ENCODE measurements at places on chromosomes 1 and 21.
A peak's percentile ranks its signal among the peaks of the same experiment; 100 is the strongest.

- peaks cover 20% of the 10 kb centered on the region for H3K36me3 ChIP-seq
- no peak for DNase-seq
- H3K27ac ChIP-seq = peak overlapping the region; percentile 21
- H3K4me3 ChIP-seq = no peak overlapping the region
These were observed 37.2 kb upstream of the SH3D21 start for GRCh38 chr1:36268981-36269380.

GRCh38 chr1:201265756-201266155 lies 17.6 kb upstream of the PKP1 start:
- no peaks in the 10 kb centered on the region for H3K4me1 ChIP-seq
- no peak overlapping the region for H3K27ac ChIP-seq
- H3K36me3 ChIP-seq = no peaks in the 10 kb centered on the region
- no peak overlapping the region for H3K4me3 ChIP-seq
- H3K27me3 ChIP-seq = no peaks in the 10 kb centered on the region

GRCh38 chr1:19775317-19775716 lies 24.4 kb downstream of the TMCO4 start:
- DNase-seq = no peak
- no peak overlapping the region for H3K27ac ChIP-seq
- H3K27me3 ChIP-seq = no peaks in the 10 kb centered on the region
- no peak overlapping the region for H3K4me3 ChIP-seq

DNA sequence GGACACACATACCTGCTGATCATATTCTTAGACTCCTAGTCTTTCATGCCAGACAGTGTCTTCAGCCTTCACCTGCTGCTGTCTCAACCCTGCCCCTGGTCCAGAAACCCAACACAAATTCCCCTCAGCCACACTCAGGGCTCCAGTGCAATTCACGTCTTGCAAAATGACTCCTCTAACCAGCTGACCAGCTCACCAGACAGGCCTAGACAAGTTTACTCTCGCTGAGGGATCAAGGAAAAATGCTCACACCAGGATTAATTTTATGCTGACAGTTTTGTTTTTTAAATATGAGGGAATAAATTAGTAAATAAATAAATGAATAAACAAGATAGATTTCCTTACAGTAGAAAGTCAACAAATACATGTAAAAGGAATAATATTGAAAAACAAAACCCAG lies 28.5 kb downstream of the CCDC185 start:
- H3K4me1 ChIP-seq = peaks cover 10% of the 10 kb centered on the region
- no peak for DNase-seq
- H3K4me3 ChIP-seq = no peak overlapping the region
- H3K27ac ChIP-seq = no peak overlapping the region
- no peaks in the 10 kb centered on the region for H3K36me3 ChIP-seq
- H3K27me3 ChIP-seq = no peaks in the 10 kb centered on the region

DNA sequence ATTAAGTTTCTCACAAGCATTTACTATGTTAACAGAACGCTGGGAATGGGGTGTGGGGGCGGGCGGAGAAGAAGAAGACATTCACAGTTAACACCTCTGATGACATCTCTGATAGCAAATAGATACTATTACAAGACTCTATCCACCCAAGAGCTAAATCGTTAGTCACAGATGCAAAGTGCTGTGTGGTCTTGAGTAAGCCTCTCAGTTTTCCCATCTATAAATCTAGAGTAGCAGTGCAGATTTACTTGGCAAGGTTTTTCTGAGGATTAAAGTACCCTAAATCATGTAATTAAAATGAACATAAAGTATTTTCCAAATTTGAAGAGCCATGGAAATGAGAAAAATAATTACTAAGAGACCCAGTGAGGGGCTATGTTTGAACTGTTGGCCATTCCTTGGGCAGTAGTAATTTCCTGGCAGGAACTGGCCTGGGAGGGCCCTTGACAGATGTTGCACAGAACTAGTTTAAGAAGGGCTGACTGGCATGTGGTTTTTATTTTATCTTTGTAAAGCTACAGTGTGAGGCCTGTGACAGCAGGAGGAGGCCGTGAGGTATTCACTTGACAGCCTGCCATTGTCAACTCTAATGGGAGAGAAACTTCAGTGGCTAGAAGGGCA lies 58.7 kb upstream of the APOBEC4 start:
- no peaks in the 10 kb centered on the region for H3K36me3 ChIP-seq
- DNase-seq = no peak
- peak overlapping the region; percentile 75 for H3K27ac ChIP-seq
- H3K27me3 ChIP-seq = no peaks in the 10 kb centered on the region

Data from lung (tissue), 17 donors.